ENCODE measurements at places on chromosomes 6 and 20.

DNA sequence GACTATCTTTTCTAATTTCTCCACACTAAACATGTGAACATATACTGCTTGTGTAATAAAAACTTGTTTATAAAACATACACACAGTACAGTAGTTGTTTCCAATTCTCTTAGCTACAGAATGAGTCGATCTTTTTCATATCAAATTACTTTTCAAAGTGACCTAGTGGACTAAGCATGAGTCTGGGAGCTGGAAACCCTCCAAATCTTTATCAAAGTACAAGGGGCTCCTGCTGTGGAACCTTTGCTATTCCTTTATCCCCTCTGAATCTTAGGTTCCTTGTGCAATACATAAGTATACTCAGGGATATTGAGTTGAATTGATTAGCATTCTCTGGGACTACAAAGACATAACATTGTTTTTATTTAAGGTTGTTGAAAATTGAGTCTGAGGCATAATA is 48.7 kb upstream of the TAB2 start:
- no peak for DNase-seq

- DNase-seq, result no peak
Measured at GRCh38 chr20:22568872-22569344, 15.5 kb downstream of the FOXA2 start.

- DNase-seq, result no peak
Measured at GRCh38 chr6:160883560-160883959, 108.0 kb upstream of the MAP3K4 start.

- DNase-seq, result peak; percentile 54
Measured at GRCh38 chr6:10478187-10479040, 42.7 kb upstream of the GCNT2 start.

DNA sequence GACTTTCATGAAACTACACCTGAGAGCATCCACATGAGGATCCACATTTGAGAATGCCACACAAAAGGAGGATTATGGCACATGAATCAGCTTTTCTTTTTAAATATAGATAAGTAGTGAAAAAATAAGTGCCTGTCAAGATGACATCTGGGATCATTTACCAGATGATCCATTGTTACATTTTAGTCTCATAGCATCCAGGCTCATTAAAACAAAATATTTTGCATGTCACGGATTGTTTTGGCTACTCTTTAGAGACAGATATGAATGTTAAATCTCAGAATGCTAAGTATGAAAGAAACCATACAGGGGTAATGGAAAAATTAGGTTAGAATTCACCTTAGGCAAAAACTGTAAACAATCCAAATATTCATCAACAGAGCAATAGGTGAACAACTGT is 66.7 kb downstream of the MYO6 start:
- DNase-seq, result no peak

Measured in activated CD4-positive, alpha-beta T cell treated with anti-CD3 and anti-CD28 coated beads, Interleukin-2, Interleukin-4, amounts not matched to agents 100 ng/mL and 50 ng/mL, durations not matched to agents 16 hours and 8 hours (primary cell).